ENCODE measurements at places on chromosomes 4 and X.

DNA sequence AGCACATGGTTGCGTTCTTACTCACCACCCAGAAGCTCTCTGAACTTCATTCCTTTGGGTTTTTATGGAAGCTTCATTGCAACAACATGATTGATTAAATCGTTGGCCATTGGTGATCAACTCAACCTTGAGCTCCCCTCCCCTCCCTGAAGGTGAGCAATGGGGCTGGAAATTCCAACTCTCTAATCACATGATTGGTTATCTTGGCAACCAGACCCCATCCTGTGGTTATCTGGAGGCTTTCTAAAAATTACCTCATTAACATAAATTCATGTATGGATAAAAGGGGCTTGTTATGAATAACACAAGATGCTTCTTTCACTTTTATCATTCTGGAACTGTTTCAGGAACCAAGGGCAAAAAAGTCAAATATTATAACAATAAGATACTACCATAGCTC is 34.6 kb upstream of the NMU start:
- DNase-seq = no peak

GRCh38 chr4:876780-877179 is 50.9 kb upstream of the CPLX1 start:
- DNase-seq = no peak

GRCh38 chr4:76215077-76215476 is 1.5 kb upstream of the SCARB2 start:
- DNase-seq = no peak

DNA sequence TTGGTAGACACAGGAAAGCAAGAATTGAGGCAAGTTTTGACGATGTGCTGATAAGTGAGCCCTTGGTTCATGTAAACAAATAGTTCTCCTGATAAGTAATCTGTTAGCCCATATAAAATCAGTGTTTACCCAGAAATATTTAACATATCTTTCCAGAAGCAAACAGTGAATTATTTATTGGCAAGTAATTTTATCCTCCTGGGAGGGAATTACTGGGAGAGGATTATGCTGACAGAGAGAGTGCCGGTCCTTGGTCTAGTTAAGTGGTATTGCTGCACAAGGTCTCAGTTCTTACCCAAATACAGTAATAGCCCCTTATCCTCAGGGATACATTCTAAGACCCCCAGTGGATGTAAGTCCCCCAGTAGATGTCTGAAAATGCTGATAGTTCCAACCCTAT is 315.4 kb downstream of the CCSER1 start:
- DNase-seq = no peak
